ENCODE measurements at places on chromosomes 12 and 14.

DNA sequence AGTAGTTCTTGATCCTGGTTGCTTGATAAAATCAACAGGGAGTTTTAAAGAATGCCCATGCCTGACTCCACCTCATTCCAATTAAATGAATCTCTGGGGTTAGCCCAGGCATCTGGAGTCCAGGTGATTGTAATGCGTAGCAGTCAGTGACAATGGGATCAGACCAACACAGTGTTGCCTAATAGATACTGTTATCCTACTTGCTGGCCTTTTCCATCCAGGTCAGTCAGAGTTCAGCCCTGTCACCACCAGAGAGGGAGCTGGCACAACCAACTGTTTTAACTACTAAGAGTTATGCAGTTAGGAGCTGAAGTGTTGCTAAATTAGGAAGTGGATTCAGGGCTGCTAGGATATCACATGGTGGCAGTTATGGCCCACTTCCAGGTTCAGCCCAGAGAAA is 107.1 kb downstream of the GPR135 start:
- DNase-seq: peak; percentile 58

DNA sequence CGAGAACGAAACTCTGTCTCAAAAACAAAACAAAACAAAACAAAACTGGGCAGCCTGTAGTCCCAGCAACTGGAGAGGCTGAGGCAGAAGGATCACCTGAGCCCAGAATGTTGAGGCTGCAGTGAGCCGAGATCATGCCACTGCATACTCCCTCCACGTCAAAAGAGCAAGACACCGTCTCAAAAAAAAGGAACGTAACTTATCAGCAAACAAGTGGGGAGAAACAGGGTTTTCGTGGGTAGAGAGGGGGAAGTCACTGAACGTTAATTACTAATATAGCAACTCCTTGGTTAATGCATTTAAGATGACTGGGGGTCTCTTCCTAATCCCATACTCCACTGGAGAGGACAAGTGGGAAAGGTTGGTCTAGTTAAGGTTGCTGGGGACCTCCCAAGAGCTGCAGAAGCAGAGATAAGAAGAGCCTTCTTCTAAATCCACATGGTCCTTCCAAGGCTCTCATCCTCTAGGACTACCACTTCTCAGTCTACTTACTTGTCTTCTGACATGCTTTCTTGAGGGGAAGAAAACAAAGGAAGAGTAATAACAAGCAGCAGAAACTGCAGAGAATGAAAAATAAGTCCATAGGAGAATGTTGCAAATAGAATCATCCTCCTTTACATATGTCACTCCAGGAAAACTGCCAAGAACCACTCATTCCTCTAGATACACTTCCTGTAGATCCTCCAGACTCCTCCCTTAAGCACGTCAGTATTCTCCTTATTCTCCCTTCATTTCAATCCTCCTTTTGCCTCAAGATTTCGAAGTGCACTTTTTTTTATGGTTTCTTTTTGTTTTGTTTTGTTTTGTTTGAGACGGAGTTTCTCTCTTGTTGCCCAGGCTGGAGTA is 5.8 kb downstream of the NUMB start:
- peak; percentile 93 for DNase-seq

DNA sequence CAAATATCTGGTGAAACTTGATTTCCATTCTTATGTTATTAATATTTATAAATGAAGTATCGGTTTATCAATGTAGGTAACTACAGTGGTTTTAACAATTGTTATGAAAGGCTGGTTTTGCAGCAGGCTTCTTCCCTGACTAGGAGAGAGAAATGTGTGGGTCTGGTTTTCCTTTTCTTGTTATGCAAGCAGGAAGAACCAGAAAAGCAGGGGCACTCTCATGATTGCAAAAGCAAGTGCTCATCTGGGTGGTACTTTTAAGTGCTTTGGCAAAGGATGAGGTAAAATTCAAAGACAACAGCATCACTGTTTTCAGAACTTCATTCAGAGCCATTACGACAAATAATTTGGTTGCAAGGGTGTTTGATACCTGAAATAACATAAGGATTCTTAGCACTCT is 105.6 kb downstream of the PTPRO start:
- no peak for DNase-seq

GRCh38 chr14:49593016-49593415 is 5.7 kb upstream of the LRR1 start:
- DNase-seq: peak; percentile 76

GRCh38 chr14:104424406-104425072 is 155.0 kb upstream of the C14orf180 start:
- DNase-seq: no peak

DNA sequence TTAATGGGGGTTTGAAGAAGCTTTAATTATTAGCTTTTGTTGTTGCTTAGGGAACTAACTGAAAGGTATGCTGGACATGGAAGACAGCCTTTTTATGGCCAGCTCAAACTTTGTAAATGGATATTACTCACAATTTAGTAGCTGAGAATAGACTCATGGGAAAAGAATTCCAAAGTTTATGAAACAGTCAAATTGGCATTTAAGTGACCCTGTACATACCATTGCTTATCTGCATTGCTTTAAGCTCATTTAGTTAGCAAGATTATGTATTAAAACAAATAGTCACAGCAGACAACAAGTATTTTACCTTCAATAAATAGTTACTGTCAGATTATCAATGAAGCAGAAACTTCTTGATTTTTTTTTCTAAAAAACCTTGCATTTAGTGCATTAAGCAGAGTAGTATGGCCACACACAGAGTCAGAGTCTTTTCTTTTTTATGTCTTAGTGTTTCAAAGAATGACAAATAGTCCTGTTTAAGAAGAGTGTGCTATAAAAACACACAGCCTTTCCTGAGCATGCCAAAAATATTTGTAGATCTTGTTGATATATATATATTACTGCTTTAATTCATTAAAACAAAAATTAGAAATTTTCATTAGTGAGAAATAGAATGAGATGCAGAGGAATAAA is 102.2 kb downstream of the TTC6 start:
- peak; percentile 51 for DNase-seq

DNA sequence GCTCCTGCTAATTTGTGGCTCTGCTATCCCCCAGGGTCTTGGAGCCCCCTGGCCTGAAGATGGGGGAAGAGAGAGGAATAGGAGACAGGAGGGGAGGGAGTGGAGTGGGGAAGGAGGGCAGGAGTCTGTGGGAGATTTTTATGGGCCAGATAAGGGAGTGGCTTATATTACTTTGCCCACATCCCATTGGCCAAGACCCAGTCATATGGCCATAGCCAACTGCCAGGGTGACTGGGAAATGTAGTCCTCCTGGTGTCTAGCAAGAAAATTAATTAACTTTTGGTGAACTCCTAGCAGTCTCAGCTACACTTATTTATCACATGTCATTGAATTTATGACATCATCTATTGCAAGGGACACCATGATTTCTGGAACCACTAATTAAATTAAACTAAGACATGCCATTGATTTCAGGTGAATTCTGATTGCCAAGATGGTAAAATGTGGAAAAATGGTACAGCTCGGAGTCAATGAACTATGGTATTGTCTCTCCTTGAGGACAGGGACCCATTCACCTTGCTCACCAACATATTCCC is 50.3 kb downstream of the ESRRB start:
- DNase-seq: no peak

GRCh38 chr14:99261912-99262787 is 9.8 kb downstream of the BCL11B start:
- no peak for DNase-seq

DNA sequence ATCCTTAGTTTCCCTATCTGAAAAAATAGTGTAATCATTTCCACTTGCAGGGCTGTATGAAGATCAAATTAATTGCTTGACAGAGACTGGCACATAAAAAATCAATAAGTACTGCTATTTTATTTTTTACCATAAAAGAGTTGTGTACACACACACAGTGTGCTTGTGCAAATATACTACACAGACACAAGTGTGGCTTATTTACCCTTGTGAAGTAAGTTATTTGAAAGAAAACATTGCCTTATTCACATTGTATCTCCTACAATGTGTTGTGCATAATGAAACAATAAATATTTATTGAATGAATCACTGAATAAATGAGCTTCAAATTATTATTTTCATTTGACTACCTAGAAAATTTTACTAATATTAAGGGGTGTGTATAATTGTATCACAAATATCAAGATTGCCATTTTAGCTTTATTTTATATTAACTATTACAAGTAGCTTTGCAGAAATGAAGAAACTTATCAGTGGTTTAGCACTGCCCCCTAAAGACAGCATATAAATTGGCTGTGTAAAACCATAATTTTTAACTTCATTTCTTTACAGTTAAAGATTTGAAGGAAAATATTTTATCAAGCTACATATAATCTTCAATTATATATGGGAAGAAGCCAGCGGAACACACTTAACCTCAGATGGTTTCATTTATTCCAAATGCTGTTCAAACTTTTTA is 11.3 kb downstream of the GARIN6 start:
- no peak for DNase-seq

- no peak for DNase-seq
Measured at GRCh38 chr12:5178571-5178970, 134.9 kb downstream of the KCNA5 start.

- no peak for DNase-seq
Measured at GRCh38 chr12:65857840-65858239, 33.6 kb downstream of the HMGA2 start.

GRCh38 chr14:92737619-92738188 is 10.7 kb downstream of the LGMN start:
- no peak for DNase-seq

GRCh38 chr12:115158816-115159215 is 474.8 kb upstream of the TBX3 start:
- no peak for DNase-seq

Data from fibroblast of skin of scalp (primary cell).